Epithelial cell of esophagus (primary cell): ENCODE measurements at places on chromosomes 12 and 14.
A peak's percentile ranks its signal among the peaks of the same experiment; 100 is the strongest.

GRCh38 chr14:42078345-42078744, 471.7 kb downstream of the LRFN5 start:
- no peak for DNase-seq

GRCh38 chr12:29662734-29663323, 120.9 kb downstream of the TMTC1 start:
- DNase-seq = no peak

DNA sequence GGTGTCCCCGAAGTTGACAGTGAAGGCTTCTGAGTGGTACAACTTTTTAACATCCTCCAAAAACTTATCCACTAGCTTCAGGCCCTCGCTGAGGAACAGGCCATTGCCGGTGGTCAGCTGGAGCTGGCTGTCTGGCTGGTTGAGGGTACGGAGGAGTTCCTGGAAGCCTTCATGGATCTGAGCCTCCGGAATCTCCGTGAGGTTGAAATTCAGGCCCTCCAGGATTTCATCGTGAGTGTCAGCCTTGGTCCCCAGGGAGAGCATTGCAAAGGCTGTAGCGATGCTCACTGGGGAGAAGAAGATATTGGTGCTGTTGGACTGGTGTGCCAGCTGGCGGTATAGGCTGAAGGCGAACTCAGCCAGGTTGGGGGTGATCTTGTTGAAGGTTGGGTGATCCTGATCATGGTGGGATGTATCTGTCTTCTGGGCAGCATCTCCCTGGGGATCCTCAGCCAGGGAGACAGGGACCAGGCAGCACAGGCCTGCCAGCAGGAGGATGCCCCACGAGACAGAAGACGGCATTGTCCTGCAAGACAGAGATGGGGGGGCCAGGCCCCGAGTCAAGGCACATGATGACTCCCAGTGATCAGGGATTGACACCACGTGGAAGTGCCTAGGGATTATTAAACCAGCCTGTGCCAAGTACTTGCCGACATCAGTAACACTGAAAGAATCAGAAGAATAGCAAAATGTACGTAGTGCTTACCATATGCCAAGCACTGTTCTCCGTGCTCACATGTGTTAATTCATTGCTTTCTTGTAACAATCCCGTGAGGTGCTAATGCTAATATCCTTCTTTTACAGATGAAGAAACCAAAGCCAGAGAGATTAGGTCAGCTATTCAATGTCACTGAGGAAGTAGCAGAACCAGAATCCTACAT, 5.4 kb downstream of the SERPINA1 start:
- no peak for DNase-seq

DNA sequence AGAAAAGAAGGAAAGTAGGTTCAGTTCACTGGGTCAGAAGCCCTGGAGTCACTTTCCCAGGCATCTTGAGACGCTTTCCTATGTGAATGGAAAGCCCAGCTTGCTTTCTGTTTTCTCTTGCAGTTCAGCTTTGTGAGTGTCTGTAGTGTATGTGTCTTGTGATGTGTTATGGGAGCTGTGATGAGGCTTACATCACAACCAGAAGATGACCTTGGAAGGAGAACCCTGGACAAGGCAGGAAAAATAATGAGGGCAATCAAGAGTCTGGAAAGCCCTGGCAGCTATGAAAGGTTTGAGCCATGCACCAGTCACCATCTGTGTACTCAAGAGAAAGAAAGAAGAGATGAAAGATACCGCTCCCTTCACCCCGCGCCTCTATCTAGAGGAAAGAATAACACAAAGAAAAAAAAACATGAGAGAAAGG, 35.2 kb upstream of the PTGR2 start:
- DNase-seq = no peak

DNA sequence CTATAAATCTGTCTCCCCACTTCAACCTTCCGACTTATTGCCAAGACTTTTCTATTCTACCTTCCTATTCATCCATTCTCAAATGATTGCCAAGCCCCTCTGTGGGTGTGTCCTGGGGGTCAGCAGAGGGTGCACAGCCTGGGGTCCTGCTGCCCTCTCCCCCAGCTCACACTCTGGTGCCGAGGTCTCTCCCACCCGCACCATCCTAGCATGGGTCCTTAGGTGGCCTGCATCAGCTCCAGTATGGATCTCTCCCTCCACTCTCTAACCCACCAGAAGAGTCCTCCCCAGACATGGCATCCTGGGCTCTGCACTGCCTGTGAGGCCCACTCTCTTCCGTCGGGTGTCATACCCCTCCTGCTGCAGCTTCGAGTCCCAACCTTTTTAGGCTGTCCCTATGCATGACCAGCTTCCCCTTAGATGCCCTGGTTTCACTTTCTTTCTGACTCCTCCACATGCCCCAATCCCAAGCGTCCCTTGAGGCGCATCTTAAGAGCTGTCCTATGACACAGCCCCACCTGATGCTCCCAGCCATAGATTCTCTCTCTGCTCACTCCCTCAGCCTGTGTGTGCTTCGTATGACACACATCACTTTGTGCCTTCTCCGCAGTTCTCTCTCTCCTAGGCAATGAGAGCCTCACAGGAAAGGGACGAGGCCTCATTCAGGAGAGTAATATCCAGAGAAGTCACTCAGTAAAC, 43.9 kb downstream of the GIT2 start:
- no peak for DNase-seq

DNA sequence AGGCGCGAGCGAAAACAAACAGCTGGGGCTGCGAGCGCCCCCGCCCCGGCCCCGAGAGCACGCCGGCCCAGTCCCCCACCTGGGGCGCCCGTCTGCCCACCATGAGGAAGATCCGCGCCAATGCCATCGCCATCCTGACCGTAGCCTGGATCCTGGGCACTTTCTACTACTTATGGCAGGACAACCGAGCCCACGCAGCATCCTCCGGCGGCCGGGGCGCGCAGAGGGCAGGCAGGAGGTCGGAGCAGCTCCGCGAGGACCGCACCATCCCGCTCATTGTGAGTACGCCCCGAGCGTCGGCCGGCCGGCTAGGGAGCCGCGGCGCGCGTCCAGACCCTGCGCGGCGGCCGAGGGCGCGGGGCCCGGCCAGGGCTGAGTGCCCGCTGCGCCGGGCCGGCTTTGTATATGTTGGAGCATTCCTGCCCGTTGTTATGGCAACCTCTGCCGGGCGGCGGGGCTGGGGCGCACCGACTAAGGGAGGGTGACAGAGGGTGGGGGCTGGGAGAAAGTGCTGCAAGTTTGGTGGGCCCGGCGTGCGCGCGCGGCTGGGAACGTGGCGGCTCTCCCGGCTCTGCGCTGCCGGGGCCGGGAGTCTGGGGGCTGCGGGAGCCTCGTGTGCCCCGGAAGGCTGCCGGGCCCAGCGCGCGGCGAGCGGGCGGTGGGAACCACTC, 367 bp downstream of the GALNT16 start:
- no peak for DNase-seq

DNA sequence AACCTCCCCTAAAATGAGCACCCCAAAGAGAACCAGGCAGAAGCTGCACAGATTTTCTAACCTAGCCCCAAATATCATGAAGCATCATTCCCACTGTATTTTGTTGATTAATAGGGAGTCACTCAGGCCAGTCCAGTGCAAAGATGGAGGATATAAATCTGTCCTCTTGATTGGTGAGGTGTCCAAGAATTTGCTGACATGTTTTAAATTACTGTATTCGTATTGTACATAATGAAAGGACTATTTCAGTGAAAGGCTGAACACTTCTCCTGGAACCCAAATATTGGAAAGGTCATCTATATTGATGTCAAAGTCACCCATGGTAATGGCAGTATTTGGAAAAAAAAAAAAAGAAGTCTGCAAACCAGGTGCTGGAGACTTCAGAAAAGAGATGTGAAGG, 477.5 kb downstream of the RMST start:
- DNase-seq = no peak

- no peak for DNase-seq
These were observed 117.8 kb downstream of the TTC7B start for GRCh38 chr14:90698379-90698869.

DNA sequence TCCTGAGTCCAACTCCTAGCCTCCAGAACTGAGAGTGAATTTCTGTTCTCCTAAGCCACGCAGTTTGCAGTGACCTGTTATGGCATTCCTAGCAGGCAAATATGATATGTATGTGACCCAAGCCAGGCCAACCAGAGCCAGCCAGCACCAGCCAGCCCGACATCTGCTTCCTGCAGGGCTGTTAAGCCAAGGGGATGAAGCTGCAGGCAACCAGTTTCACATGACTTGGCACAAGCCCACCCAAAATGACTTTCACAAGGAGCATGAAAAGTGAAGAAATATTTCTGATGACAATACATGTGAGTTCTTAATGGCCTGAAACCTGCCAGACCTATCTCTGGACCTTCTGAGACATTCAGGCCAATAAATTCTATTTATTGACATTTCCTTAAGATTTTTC, 68.1 kb downstream of the ITPK1 start:
- no peak for DNase-seq

GRCh38 chr12:109529691-109530640, 43.3 kb downstream of the MMAB start:
- no peak for DNase-seq

- DNase-seq = no peak
These were observed 553 bp upstream of the CATSPERB start for GRCh38 chr14:91732439-91732838.

GRCh38 chr12:58570411-58570810, 349.9 kb downstream of the LRIG3 start:
- no peak for DNase-seq

- no peak for DNase-seq
These were observed 65.5 kb downstream of the WSCD2 start for GRCh38 chr12:108194585-108194984.

DNA sequence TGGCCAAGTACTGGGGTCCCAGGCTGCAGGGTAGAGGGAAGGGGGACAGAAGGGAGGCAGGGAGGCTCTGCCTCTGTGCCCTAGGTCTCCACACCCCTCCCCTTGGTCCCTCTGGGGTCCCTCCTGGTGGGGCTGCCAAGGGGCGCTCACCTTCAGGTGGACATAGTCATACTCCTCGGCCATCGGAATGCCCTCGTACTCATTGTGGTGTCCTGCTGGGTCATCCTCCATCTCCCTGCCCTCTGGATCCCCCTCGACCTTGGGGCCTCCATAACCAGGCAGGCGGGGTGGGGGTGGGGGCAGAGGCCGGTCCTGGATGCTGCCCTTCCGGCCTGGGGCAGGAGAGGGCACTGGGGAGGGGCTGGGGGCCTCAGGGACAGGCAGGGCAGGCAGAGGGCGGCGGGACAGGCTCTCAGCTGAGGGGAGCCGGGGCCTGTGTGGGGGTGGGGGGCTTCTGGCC, 5.8 kb downstream of the EFS start:
- no peak for DNase-seq

DNA sequence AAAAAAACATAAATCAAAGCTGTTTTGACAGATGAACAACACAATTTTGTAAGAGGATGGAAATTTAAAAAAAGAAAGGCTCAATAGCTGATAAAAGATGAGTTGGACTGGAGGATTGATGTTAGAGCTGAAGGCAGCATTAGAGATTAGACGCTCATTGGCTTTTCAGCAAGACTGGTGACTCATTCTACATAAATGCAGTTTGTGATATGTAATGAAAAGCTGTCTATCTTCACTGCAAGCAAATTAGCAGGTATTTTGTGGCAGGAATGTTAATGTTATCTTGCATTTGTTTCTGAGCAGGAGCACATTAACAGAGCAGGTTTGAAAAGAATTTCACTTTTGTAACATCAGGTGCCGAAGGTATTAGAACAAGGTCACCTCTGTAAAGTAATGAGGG, 442.7 kb upstream of the NOVA1 start:
- DNase-seq = peak; percentile 25

GRCh38 chr14:86015511-86015910, 485.6 kb downstream of the FLRT2 start:
- DNase-seq = no peak

DNA sequence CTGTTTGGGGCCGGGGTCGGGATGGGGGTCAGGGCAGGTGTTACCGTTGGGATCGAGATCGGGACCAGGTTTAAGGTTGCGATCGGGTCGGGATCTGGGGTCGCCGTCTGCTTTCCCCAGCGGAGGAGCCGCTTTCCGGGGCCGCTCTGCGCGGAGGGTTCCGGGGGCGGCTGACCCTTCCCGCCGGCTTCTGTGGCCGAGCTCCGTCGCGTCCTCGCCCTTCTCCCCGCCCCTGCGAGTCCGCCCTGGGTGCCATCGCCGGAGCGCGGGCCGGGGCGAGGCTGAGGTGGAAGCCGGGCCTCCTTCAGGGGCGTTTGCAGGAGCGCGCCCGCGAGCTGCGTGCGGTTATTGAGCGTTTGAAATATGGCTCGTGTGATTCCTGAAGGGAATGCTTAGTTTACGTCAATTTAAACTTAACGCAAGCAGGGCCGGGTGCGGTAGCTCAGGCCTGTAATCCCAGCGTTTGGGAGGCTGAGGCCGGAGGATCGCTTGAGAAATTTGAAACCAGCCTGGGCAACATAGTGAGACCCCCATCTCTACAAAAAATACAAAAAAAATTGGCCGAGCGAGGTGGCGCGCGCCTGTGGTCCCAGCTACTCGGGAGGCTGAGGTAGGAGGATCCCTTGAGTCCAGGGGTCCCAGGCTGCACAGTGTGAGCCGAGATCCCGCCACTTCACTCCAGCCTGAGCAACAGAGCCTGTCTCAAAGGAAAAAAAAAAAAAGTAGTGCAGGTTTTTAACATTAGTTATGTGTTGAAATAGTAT, 620 bp downstream of the PGAM5 start:
- DNase-seq = peak; percentile 39

DNA sequence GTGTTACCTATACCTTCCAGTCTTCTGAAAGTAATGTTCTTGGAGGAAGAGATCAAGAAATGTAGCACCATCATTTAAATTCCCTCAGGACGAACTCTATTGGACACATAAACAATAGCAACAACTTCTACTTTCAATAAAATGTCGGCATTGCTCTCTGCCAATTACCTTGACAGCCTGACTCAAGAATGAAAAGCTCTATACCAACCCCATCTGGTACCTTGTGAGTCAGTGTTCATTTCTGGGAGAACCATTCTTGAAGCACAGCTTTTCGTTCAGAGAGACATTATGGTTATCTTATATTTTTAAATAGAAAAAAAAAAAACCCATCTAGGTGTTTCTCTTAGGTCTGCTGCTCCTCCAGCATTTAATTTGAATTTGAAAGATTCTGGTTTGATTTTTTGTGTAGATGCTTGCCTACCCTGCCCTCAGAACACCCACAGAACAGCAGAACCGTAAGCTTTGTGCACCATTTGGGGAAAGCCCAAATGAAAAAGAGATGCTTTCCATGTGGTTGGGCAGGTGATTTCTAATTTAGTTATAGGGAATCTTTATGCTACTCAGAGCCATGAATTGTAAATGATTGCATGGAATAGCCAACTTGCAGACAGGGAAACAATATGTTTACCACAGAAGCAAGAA, 156.0 kb downstream of the SAMD4A start:
- DNase-seq = peak; percentile 60
